ENCODE measurements at places on chromosomes 13 and 19.
A peak's percentile ranks its signal among the peaks of the same experiment; 100 is the strongest.

- no peak for DNase-seq
These were observed 1068.0 kb downstream of the SLITRK5 start for GRCh38 chr13:88739195-88739594.

GRCh38 chr13:74287724-74288169 lies 153.5 kb upstream of the KLF12 start:
- DNase-seq: peak; percentile 83

- no peak for DNase-seq
These were observed 2.2 kb downstream of the TJP3 start for GRCh38 chr19:3710265-3710812.

GRCh38 chr13:21463424-21463823 lies 4.3 kb upstream of the ZDHHC20 start:
- no peak for DNase-seq

- DNase-seq: no peak
These were observed 27.7 kb downstream of the PPP2R1A start for GRCh38 chr19:52217576-52217975.

GRCh38 chr19:752652-753517 lies 2.0 kb downstream of the MISP start:
- no peak for DNase-seq

All from NCI-H1436 treated with DMSO at 0.1 percent for 48 hours (cell line).